ENCODE measurements at places on chromosomes 3 and 15. TPM values are rescaled to one million over a fixed set of nuclear protein-coding genes. Genes with fewer than 3 reads are reported as not detected.

CHRD gene
- total RNA-seq: 21.7 TPM

LMLN gene
- 2.2 TPM for total RNA-seq

TLR9 gene
- total RNA-seq: not detected

- DNase-seq: no peak
Observed at GRCh38 chr3:192879346-192880031, 38.2 kb downstream of the MB21D2 start.

DNA sequence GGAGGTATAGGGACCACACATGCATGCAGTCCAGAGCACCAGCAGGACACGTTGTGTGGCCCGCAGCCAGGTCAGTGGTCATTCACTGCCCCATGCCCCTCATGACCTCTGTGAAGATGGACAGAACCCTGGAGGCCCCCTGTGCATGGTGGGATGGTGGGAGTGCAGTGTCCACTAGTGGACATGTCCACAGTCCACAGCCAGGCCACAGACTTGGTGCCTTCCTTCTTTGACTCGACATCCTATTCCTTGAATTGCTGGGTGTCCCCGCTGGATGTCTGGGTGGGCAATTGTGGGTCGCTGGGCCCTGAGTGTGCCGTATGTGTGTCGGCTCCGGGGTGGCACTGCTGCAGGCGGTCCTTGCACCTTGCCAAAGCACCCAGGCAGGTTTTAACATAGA lies 35.7 kb downstream of the KLF15 start:
- peak; percentile 33 for DNase-seq

- no peak for DNase-seq
Observed at GRCh38 chr3:24294150-24294549, 200.5 kb downstream of the THRB start.

DNA sequence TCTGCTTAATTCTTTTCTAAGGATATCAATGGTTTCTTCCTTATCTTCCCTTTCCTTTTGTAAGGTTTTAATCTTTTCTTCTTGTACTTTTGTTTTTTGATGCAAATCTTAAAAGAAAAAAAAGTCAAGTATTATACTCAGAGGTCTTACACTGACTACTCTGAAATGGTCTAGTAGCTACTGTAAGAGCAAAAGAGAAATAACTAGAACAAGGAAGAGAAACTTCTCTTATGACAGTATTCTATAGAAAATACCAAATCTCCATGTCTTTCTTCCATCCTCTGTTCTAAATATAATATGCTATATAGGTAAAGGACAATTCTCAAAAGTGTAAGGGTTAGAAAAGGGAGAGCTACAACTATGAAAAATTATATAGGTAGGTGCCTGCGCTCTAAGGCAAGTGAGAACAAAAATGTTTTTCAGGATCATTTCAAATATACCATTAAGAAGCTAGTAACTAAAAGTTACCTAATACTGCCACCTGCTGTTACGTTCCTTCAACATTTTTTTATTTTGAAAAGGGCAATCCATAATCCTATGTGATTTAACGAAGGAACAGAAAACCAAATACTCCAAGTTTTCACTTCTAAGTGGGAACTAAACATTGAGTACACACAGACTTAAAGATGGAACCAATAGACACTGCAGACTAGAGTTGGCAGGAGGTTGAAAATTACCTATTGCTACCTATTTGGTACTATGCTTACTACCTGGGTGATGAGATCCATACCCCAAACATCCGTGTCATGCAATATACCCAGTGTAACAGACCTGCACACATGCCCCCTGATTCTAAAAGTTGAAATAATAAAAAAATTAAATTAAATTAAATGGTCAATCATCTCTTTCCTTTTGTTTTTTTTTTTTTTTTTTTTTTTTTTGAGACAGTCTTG lies 36.7 kb downstream of the CIP2A start:
- DNase-seq: no peak

GRCh38 chr15:59885832-59886231 lies 118.3 kb upstream of the FOXB1 start:
- no peak for DNase-seq

DNA sequence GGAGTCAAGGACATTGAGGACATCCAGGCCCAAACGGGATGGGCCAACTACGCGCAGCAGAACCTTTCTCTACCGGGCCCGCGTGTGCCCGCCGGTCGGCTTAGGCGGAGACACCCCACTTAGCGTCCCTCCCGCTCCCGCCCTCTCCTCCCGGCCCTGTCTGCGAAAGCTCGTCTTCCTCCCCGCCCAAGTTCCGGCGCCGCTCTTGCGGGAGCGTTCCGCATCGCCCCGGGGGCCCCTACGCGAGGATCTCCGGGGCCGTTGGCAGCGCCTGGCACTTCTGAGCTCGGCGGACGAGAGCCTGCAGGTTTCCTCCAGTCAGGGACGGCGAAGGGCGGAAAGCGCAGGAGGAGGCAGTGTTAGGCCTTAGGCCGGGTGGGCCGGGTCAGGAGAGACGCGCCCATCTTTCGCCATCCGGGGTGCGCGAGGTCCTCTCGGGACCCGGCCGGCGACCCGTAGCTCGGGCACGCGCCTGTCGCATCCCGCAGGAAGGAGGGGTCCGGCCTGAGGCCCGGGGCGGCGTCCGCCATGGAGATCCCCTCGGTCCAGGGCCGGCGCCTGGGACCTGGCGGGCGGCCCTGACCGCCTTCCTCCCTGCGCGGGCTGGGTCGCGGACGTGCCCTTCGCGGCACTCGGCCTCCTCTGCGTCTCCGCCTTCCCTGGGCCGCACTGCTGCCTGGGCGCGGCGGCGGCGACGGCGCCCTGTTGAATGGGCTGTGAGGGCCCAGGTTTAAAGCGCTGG lies at the start of gene FEM1B:
Gene FEM1B (plus strand): TSS at position 143 of the 742 bp plus-strand sequence. CDS start 673 bp downstream, outside the sequence.
- DNase-seq: peak; percentile 91

GRCh38 chr3:98743071-98743470 lies 20.1 kb upstream of the ST3GAL6 start:
- no peak for DNase-seq

- no peak for DNase-seq
Observed at GRCh38 chr3:161395115-161396012, 24.0 kb upstream of the SPTSSB start.

DNA sequence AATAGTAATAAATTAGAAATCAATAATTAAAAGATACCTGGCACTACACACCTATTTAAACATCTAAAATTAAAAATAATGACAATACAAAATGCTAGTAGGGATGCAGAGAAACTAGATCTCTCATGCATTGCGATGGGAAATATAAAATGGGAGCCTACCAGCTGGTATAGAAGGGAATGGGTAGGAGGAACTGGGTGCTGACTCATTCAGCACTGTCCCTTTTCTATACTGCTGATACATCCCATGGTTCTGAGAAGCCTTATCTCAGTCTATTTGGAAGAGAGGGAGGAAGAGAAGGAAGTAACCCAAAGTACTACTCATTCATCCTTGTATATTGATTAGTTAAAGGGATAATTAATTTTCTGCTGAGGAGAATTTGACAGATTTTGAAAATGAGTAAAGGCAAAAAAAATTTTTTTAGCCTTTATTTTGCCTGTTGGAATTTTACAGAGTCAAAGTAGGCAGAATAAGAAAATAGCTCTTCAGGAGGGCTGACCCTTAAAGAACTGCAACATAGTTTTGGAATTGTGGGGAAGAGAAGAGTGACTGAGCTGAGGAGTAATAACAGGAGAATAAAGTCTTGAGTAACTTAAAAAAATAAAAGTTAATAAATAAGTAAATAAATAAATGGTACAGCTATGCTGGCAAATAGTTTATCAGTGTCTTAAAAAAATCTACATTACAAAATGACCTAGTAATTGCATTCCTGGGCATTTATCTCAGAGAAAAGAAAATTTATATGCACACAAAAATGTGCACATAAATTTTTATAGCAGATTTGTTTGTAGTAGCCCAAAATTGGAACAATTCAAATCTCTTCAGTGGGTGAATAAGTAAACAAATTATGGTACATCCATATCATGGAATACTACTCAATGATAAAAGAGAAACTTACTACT lies 15.3 kb upstream of the BHLHE40 start:
- DNase-seq: no peak

GRCh38 chr3:100047455-100048141 lies 66.7 kb downstream of the FILIP1L start:
- DNase-seq: no peak

- no peak for DNase-seq
Observed at GRCh38 chr15:71207141-71207540, 91.9 kb downstream of the THSD4 start.

DNA sequence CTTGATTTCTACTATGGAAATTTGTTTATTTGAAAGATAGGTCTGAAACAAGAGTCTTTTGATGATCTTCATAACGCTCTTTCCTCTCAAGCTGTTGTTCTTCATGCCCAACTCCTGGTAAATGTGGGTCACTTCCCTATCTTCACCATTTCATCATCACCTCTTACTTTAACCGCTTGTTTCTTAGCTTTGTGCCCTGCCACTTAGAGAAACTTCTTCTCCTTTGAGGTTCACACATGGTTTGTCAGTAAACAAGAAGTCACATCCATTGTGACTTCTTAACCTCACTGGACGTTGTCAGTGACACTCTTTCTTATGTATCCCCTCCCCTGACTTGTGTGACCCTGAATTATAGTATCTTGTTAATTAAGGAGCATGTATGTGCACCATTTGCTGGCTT lies 16.9 kb upstream of the P2RY13 start:
- DNase-seq: no peak

DNA sequence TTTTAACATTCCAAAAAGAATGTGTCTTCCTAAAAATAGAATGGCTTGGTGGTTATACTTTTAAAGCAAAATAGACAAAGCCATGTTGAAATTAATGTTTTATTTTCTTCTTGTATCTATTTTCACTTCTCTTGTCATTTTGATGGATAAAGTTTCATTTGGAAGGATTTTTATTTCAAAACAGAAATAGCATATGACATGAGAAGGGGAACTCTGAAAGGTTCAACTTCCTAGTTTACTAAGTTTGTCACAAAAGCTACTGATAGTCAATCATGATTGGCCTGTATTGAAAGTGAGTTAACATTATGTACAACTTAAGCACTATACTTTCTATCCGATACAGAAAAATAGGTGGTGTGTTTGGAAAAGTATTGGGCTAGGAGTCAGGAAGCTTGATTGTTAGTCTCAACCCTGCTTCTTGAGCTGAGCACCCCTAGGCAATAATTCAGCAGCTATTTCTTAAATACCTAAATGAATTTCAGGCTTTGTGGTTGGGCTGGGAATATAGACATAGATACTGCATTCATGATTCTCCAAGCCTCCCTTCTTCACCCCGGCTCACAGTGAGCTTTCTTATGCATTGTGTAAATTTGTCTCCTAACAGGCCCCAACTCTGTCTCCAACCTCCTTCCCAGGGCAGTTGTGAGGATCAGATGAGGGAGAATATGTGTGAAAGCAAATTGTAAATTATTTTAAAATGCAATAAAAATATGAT lies 46.9 kb upstream of the CSPG4 start:
- no peak for DNase-seq

DNA sequence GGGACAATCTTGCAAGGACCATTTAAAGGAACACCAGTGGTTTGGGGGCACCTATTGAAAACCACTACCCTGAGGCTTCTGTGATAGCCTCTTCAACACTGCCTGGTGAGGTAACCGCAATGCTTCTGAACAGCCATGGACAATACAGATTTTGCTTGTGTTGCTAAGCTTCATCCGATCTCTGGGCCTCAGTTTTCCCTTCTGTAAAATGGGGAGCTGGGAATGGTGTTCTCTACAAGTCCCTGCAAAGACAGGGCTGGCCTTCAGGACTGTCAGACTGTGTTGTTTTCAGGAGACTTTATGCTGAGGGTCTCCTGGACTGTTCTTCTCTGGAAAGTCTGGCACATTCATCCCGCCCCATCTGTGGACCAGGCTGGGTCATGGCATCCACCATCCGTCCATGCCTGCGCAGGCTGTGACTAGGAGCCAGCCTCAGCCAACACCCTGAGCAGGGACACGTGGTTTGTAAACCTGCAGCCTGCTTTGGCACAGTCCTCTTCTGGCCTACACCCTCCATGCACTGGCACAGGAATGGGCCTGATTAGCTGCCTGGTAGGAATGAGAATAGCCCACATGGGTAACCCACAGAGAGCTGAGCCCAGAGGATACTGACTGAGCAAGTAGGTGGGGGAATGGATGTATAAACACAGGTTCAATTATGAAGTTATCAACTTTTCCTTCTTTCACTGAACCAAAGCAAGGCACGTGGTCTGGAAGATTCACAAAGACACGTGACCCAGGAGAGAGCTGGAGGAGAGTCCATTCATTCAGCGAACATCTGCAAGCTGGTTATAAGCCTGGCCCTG lies 55.3 kb downstream of the ROPN1B start:
- peak; percentile 29 for DNase-seq

- no peak for DNase-seq
Observed at GRCh38 chr3:69961706-69962439, 37.7 kb upstream of the SAMMSON start.

GRCh38 chr15:74525945-74526344 lies 15.1 kb upstream of the ARID3B start:
- DNase-seq: no peak

GRCh38 chr3:59464187-59464586 lies 414.4 kb upstream of the CFAP20DC start:
- no peak for DNase-seq

DNA sequence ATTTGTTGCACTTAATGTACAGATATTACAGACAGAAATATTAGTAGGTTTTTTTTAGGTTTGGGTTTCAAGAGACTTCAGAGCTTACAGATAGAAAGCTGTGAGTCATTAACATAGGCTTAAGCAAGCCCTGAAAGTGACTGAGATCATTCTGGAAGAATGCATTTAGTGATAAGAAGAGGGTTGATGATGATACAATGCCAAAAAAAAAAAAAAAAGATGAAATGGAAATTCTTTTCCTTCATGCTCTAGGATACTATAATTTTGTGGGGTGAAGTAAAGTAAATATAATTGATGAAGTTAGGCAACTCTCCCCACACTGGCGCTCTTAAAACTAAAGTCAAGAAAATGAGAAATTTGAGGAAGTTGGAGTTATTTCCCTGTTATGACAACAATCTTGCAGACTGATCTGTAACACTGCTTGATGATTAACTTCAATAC lies 169.4 kb upstream of the ZNF385D start:
- no peak for DNase-seq

DNA sequence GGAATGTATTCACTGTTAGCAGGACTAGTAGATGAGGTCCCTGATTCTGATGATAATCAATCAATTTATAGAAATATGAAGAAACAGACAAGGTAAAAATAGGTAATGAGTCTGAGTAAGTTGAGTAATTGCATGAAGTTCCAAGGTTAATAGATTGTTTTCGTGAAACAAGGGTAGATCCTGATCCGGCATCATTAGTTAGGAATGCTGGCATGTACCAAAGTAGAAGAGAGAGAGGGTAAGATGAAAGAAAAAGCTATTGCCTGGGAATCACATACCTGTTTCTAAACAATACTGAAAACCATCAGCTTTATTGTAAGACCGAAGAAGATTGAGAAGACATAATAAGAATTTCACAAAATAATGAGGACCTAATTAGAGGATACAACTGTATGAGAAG lies 118.1 kb upstream of the ARPP21 start:
- DNase-seq: no peak
